H7 (cell line): ENCODE measurements at places on chromosomes 6 and 20. TPM values are rescaled to one million over a fixed set of nuclear protein-coding genes. Genes with fewer than 3 reads are reported as not detected.
A peak's percentile ranks its signal among the peaks of the same experiment; 100 is the strongest.

Gene ZNF512B
- 13.3 and 15.5 TPM in 2 replicates for total RNA-seq

Gene SLC17A1
- not detected in 2 replicates for total RNA-seq

Gene RSPH3
- total RNA-seq, result 2.5 and 2.6 TPM in 2 replicates

Gene RIPOR3
- 1.1 and 4.2 TPM in 2 replicates for total RNA-seq

Gene HCK
- total RNA-seq, result 0.70 and 0.76 TPM in 2 replicates

Gene SNAP91
- 0.45 and 0.67 TPM in 2 replicates for total RNA-seq

Gene SEL1L2
- not detected in 2 replicates for total RNA-seq

Gene GPLD1
- 2.0 and 2.5 TPM in 2 replicates for total RNA-seq

Gene DOP1A
- total RNA-seq, result 10.2 and 14.3 TPM in 2 replicates

GRCh38 chr6:53180678-53181077 lies 32.0 kb upstream of the GCM1 start:
- no peak for DNase-seq

DNA sequence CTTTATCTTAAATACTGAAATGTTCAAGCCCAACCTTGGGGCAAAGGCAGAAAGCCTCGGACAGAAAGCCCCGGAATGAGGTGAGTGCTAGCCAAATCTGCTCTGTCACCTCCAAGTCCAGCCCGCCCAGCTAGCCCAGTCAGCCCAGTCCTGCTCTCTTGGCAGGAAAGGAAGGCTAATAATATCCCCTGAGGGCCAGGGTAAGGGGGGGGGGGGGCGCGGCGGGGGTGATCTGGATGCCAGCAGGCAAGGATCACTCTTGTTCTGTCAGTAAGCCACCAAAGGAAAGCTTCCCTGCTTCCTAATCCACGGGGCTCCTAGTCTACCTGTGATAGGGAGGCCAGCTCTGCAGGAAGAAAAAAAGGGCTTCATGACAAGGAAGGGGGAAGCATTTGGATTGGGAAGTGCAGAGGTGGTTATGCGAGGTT lies 1.1 kb downstream of the NDRG3 start:
- peak; percentile 82 for DNase-seq

DNA sequence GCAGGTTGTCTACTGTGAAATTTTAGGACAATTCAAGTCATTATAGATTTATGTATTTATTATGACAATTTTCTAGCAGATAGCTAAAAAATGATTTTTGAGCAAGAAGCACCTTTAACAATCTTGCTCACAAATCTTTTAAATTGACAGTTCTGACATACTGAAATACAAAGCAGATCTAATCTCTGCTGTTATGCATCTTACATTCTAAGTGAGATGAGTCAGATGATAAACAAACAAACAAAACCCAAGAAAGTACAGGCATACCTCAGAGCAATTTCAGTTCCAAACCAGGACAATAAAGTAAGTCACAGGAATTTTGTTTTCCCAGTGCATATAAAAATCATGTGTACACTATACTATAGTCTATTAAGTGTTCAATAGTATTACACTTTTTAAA lies 430.7 kb upstream of the PTCHD4 start:
- DNase-seq, result no peak

GRCh38 chr6:156616495-156616894 lies 160.7 kb upstream of the ARID1B start:
- no peak for DNase-seq

DNA sequence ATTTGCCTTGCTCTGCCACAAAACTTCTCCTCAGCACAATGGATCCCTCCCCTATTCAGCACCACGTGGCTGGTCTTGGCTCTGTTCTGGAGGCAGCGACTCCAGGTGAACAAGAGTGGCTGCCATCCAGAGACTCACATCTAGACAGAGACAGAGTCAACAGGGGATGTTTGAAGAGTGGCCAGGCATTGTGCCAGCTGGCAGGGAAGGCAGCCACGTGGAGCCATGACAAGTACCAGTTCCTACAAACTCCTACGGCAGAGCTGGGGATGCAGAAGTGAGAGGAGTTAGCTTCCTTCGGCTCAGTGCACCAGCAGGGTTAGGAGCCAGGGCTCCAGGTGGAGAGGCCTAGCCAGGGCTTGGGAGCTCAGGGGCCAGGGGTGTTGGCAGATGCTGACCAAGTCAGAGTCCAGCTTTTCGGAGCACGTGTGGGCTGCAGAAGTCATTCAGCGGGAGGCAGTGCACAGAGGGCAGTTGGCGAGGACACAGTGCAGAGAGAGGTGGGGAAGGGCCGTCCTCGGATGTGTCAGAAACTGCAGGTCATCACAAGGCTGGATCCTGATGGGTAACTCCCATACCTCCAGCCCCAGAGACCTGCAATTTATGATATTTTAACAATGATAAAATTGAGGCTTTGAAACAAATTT lies 171.7 kb upstream of the PDE10A start:
- DNase-seq, result no peak

DNA sequence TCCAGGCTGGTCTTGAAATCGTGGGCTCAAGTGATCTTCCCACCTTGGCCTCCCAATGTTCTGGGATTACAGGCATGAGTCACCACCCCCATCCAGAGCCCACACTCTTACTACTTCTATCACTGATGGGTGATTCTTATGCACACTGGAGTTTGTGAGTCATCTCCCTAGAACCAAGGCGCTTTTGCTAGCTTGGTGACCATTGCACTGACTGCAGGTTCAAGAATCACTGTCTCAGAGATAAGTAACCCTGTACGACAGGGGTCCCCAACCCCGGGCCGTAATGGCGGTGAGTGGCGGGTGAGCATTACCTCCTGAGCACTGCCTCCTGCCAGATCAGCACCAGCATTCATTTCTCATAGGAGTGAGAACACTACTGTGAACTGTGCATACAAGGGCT lies 118.8 kb downstream of the MAP3K7 start:
- no peak for DNase-seq

- DNase-seq, result no peak
Observed at GRCh38 chr6:10461850-10462249, 47.0 kb upstream of the TFAP2A start.

- DNase-seq, result no peak
Observed at GRCh38 chr20:17343656-17344452, 117.0 kb downstream of the PCSK2 start.

GRCh38 chr6:112501705-112502104 lies 154.6 kb downstream of the RFPL4B start:
- peak; percentile 16 for DNase-seq

GRCh38 chr20:45969712-45970634 lies 2.0 kb downstream of the ZNF335 start:
- DNase-seq, result peak; percentile 87
